AG10803 (cell line): ENCODE measurements at places on chromosomes 16 and 17.

DNA sequence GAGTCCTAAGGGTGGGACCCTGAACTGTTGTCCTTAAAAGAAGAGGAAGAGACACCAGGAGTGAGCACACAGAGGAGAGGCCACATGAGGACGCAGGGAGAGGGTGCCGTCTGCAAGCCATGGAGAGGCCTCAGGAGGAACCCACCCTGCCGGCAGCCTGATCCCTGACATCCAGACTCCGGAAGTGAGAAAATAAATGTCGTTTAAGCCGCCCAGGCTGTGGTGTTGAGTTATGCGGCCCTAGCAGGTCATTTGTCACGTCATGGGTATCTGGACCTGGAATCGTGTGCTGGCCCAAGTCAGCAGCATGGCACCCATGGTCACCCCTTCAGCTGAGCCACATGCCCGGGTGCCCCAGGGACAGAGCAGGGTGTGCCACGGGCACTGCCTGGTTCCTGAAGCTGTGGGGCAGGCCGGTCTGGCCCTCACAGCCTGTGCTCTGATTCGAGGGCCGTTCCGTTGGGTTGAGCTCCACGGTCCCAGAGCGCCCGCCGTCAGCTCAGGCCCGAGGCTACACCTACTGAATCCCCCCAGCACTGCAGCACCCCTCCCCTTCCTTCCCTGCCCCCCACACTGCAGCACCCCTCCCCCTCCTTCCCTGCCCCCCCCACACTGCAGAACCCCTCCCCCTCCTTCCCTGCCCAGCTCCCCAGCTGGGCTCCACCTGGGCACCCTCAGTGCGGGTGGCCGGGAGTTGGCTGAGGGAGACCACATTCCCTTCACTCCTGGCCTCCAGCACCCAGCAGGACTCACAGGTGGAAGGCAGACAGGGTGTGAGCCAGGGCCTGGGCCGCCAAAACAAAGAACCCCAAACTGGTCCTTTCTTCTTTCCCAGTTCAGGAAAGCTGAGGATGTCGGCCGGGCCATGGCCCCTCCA is 2.7 kb upstream of the CCDC57 start:
- DNase-seq: peak; percentile 42

GRCh38 chr16:11501632-11502031 is 85.1 kb downstream of the LITAF start:
- DNase-seq: no peak

DNA sequence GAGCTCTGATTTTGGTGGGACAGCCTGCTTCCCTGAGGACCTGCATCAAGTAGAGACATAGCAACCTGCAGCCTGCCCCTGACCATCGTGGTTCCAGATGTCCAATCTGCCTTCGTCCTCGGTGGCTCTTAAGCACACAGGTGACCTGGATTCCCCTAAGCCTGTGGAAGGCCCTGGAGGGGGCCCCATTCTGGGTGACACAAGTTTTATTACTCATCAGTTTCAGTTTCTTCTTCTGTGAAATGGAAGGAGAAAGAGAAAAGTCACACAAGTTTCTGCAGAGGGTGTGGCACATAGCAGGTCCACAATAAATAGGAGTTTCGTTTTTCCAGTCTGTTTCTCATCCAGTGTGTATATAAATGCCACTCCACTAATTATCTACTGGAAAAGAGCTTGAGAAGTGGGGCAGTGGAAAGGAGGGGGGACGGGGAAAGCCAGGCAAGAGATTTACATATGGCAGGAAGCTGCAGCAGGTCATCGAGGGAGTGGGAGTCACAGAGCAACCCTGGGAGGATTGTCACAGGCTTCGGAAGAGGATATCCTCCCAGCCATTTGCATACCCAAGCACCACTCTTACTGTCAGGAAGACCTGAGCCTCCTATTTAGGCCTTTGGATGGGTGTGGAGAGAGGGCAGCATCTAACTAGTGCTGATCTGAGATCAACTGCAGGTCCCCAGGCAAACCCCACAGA is 10.0 kb upstream of the NOS2 start:
- DNase-seq: no peak

GRCh38 chr16:11360641-11361373 is 15.5 kb downstream of the RMI2 start:
- peak; percentile 71 for DNase-seq

GRCh38 chr17:66351033-66351432 is 48.6 kb downstream of the PRKCA start:
- no peak for DNase-seq

- no peak for DNase-seq
Measured at GRCh38 chr17:1362065-1362848, 37.8 kb downstream of the YWHAE start.

- no peak for DNase-seq
Measured at GRCh38 chr17:7440113-7440833, 961 bp downstream of the FGF11 start.

- no peak for DNase-seq
Measured at GRCh38 chr16:79182616-79183015, 417.9 kb downstream of the MAF start.

DNA sequence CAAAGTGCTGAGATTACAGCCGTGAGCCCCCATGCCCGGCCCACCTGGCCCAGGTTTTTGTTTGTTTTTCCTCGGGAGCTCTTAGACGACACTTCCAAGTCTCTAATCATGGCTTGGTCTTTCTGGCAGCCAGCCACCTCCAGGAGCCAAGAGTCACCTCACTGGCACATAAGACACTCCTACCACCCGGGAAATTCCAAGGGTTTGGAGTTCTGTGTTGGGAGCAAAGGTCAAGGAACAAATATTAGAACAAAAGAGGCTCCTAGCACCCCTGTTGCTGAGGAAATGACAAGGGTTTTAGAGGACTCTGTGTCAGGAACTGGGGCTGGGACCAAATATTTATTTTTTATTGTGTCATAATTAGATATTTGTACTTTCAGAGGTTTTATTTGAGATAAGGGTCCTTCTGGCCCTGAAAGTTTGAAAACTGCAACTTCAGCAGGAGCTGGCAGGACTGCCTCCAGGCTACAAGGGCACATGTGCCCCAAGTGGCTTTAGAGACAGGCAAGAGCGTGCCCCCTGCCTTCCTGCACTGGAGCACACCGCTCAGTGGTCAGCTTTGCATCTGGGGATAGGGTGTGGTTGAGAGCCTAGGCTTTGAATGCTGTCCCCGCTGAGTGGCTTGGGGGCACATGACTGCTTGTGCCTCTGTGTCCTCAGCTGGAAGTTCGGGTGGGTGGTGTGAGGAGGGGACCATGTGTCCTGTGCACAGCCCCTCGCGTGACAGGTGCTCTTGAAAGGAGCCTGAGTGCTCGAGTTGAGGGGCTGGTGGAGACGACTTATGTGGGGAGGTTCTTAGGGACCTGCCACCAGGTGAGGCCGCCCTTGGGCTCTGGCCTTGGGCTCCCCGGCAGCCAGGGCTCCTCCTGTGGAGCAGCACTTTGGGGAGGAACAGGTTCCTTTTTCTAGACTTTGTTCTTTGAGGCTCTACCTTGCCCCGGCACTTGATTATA is 29.7 kb downstream of the MGRN1 start:
- no peak for DNase-seq

DNA sequence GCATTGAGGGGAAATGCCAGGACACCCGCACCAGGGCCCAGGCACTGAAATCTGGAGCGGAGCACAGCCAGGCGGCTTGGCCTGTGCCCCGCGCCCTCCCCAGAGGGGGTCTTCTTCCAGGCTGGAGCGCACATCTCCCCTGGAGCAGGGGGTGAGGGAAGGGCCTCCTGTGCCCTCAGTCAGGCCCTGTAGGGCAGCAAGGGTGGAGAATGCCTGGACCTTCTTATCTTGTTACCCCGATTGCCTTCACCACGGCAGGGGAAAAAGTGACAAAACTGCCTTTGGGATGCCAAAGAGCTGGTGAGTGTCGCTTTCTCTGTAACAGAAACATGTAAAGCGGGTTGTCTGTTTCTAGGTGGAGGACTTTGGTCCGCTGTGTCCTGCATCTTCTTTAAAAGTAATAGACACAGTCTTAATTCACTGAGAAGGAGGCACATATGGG is 48.3 kb upstream of the BAHCC1 start:
- no peak for DNase-seq

DNA sequence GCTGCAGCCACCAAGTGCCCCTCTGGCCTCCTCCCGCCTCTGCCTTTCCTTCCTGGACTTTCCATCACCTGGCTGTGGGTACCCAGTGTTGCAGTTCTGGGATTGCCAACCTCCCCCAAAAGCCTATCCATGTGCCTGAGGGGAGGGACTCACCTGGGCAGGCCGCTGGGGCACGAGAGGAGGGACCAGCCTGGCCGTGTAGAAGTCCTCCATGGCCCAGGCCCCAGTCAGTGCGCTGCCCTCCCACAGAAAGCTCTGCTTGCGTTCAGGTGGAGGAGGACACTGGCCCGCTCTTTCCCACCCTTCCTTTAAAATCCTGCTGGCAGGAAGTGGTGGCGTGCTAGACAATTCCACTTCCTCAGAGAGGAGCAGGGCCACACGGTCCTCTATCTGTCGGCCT is 14.2 kb downstream of the SLX4 start:
- no peak for DNase-seq

- DNase-seq: no peak
Measured at GRCh38 chr16:13926464-13926863, 6.5 kb downstream of the ERCC4 start.

- DNase-seq: no peak
Measured at GRCh38 chr16:85570213-85570734, 42.8 kb upstream of the GSE1 start.

DNA sequence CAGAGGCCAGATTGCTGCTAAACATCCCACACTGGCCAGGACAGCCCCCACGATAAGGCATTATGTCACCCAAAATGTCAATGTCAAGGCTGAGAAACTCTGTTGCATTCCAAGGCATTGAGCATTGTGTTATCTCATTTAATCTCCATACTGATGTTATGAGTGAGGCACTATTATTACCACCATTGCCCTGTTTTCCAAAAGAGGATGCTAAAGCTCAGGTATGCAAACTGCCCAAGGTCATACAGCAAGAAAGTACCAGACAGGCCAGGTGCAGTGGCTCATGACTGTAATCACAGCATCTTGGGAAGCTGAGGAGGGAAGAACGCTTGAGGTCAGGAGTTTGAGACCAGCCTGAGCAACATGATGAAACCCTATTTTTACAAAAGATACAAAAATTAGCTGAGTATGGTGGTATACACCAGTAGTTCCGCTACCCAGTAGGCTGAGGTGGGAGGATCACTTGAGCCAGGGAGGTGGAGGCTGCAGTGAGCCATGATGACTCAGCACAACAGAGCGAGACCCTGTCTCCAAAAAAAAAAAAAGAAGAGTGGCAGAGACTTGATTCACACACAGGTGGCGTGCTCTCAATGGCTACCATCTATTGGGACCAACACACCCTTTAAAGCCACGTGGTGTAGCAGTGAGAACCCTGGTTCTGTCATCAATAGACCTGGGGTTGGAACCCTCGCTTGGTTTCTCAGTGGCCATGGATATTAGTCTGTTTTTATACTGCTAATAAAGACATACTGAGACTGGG is 58.8 kb upstream of the GRIN2A start:
- DNase-seq: no peak

GRCh38 chr16:19287241-19287640 is 1.7 kb downstream of the CLEC19A start:
- no peak for DNase-seq

DNA sequence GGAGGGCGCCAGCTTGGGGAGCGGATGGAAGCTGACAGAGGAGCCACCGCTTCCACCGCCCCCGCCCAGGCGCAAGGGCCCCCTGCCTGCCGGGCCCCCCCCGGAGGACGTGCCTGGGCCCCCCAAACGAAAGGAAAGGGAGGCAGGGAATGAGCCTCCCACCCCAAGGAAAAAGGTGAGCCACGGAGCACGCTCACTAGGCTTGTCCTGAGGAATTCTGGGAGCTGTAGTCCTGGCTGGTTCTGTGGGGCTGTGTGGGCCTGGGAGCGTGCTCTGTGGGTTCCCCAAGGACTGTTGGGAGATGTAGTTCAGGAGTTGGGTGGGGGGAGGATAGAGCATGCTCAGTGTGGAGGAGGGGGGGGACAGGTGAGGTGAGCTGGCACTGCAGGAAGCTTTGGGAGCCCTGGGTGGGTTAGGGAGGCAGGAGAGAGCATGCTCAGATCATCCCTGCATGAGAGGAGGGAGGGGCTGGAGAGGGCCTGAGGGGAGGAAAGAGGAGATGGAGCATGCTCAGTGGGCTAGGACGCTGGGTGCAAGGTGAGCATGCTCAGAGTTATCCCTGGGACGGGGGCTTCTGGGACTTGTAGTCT is 4.5 kb downstream of the FBXL19 start:
- peak; percentile 22 for DNase-seq

DNA sequence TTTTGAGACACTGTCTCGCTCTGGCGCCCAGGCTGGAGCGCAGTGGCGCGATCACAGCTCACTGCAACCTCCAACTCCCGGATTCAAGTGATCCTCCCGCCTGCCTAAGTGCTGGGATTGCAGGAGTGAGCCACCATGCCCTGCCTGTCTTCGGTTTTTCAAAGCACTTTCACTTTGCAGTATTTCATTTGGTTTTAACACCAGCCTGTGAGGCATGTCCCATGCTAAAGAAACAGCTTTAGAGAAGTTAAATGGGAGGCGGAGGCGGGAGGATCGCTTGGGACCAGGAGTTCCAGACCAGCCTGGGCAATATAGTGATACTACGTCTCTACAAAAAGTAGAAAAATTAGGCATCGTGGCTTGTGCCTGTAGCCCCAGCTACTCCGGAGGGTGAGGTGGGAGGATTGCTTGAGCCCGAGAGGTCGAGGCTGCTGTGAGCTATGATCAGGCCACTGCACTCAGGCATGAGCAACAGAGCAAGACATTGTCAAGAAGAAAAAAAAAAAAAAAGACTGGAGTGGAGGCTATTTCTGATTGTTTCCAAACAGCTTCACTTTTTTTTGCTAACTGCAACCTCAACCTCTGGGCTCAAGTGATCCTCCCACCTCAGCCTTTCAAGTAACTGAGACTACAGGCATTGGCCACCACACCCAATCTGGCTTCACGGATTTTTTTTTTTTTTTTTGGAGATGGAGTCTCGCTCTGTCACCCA is 1.3 kb downstream of the METTL23 start:
- DNase-seq: no peak

GRCh38 chr17:72392056-72393010 is 271.5 kb downstream of the SOX9 start:
- peak; percentile 89 for DNase-seq

GRCh38 chr17:55720919-55721836 is 1.5 kb downstream of the TMEM100 start:
- DNase-seq: no peak

DNA sequence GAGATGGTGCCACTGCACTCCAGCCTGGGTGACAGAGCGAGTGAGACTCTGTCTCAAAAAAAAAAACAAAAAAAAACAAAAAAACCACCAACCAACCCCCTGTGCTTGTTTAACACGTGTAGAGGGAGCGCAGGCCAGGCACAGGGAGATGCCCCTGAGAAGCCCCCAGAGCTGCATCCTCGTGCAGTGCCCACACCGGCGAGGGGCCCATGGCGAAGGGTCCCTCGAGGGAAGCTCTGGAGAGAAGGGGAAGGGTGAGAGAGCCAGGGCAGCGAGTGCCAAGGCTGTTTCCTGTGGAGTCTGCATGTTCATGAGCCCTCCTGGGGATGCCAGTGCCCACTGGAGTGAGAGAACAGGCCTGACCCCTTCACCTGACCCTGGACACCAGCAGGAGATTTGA is 47.8 kb upstream of the GSE1 start:
- DNase-seq: no peak

GRCh38 chr16:31350275-31351005 is 4.5 kb upstream of the ITGAX start:
- no peak for DNase-seq
